Body of pancreas (tissue), 4 donors: ENCODE measurements at places on chromosomes 4 and X.

DNA sequence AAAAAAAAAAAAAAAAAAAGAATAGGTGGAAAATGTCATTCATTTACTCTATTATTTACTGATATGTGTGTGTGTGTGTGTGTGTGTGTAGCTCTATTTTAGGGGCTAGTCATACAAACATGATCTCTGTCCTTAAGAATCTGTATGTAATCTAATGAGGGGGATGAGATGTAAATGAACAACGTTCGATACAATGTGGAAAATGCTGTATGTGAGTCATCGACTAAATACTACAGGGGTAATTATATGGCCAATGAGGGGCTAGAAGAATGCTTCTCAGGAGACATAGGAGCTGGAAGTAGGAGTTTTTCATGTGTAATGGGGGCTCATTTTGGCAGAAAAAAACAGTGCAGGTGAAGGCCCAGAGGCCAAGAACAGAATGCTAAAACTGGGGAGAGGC is 41.9 kb downstream of the LEF1 start:
- no peak for DNase-seq

- DNase-seq, result peak; percentile 3
Measured at GRCh38 chr4:81021142-81021944, 9.2 kb upstream of the BMP3 start.

DNA sequence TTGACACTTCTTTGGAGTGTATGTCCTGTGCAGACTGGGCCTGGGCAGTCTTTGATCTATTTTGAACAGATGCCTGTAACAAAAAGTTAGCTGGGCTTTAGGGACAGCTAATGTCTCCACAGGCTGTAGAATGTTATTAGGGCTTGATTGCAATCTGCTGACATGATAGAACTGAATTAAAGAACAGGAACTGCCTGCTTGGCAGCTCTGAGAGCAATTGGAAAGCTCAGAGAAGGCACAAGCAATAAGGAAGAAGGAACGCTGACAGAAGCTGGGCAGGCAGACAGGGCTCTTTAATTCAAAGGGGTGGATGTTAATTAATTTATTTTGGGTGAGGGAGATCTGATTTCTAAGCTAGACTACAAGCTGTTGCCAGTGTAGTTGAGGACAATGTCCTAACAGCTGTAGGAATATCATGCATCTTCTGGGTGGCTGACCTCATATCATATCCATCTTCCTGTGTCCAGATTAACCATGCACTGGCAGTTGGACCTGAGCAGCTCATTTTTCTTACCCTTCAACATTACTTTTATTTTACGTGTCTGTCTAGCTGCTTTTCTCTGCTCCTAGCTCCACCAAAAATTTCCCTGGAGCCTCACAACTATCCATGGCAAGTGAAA is 20.7 kb upstream of the GRXCR1 start:
- DNase-seq, result no peak

- peak; percentile 19 for DNase-seq
Measured at GRCh38 chr4:116925900-116926457, 159.4 kb downstream of the TRAM1L1 start.

DNA sequence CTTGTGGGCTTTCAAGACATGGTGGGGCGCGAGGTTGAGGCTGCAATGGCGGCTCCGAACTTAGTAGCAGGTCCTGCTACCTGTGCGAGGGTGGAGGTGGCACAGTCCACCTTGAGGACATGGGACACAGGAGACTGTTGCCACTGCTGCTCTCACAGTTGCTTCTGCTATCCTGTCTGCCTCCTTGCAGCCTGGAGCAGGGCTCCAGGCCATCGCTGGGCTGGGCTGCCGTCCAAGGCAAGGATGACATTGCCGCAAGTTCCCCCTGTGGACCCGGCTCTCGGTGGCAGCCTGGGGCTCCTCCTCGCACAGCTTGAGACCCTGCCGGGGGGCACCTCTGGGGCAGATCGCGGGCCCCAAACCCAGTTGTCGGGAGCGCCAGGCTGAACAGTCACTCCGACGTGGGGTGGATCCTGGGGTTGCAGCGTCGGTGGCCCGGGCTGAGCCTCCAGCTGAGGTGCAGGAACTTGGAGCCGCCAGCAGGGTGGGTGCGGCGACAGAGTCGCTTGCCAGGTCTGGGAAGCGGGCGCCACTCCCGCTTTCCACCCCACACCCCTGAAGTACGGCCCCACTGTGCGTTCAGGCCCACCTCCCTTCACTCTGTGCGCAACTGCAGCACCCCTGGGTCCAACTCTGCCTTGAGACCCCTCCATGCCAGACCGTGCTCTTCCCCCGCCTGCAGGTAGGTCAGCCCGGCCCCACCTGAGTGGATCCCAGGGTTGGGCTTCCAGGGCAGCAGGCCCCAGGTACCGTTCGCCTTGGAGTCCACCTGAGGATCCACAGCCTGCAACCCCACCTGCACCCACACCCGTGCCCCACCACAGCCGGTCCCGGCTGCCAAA is 192.7 kb upstream of the NUDT6 start:
- no peak for DNase-seq
